ENCODE measurements at places on chromosomes 6 and 20.

DNA sequence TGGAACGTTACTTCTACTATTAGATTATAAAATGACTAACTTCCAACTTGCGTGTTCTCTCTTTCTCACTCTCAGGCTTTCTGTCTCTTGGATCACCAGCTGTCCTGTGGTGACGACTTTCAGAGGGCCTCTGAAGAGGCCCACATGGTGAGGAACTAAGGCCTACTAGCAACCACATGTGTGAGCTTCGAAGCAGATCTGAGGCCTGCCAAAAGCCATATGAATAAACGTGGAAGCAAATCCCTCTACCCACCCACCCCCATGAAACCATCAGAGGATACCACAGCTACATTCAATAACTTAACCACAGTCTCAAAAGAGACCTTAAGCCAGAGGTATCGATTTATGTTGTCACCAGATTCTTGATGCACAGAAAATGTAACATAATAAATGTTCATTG lies 13.5 kb upstream of the BMP5 start:
- DNase-seq = no peak

GRCh38 chr20:8423482-8423881 lies 291.4 kb downstream of the PLCB1 start:
- no peak for DNase-seq

DNA sequence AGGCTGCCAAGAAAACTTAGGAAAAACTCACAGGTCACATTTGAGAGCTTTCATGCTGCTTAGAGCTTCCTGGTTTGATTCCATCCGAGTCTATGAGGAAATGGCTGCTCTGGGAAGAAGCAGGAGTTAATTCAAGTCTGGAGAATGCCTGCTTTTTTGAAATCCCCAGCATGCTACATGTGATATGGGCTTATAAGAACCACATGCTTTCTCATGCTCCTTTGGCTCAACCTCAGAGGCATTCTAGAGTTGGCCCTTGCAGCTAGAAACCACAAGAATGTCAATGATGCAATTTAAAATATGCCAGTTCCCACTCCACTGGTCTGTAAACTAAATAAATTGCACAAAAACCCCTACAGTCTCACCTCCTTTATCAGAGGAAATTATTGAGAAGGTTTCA lies 142.9 kb upstream of the OLIG3 start:
- DNase-seq = peak; percentile 99

- no peak for DNase-seq
Measured at GRCh38 chr6:91243436-91243835, 656.6 kb upstream of the MAP3K7 start.

- no peak for DNase-seq
Measured at GRCh38 chr6:56799989-56800388, 154.9 kb upstream of the BEND6 start.

DNA sequence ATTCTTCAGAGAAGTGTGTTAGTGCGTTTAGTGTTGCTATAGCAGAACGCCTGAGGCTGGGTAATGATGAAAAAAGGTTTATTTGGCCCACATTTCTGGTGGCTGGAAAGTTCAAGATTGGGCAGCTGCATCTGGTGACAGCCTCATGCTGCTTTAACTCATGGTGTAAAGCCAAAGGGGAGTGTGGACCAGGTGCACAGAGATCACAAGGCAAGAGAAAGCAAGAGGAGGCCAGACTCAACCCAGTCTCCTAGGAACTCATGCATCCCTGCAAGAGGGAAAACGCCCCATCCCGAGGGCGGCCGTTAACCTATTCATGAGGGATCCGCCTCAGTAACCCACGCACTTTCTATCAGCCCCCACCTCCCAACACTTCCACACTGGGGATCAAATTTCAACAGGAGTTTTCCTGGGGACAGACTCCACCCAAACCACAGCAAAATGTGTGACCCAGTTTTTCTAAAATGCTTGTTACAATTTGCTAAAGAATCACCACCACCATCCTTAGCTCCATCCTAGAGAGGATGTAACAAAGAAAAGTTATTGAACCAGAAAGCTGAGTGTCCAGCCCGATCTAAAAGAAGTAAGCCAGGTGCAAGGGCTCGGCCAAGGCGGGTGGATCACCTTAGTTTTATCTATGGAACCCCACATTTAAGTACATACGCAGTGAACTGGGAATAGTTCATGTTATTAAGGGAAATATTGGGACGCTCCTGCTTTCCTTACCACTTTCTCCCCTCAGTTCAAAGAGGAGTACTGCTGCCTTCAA lies 164.8 kb downstream of the QKI start:
- no peak for DNase-seq

GRCh38 chr6:12595161-12595811 lies 121.3 kb upstream of the PHACTR1 start:
- peak; percentile 52 for DNase-seq

- DNase-seq = no peak
Measured at GRCh38 chr6:116298973-116299372, 19.2 kb upstream of the TSPYL1 start.

- DNase-seq = peak; percentile 60
Measured at GRCh38 chr20:54350415-54350814, 125.0 kb upstream of the DOK5 start.

DNA sequence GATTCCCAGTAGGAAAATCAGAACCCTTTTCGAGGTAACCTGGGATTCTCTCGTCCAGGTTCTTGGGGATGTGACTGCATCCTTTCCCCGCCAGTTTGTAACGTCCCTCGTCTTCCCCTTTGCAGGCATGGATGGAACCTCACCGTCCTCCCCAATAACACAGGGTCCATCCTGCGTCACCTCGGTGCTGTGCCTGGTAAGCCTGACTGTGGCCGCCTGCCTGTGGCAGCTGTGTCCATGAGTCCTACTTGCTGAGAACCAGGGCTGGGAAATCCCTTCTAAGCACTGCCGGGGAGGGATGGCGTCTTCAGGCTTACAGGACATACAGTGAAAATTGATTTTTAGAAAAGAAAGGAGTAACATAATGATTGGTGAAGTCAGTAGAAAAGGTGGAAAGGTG lies 155.6 kb downstream of the DTNBP1 start:
- DNase-seq = no peak

GRCh38 chr6:161266513-161267230 lies 7.2 kb downstream of the AGPAT4 start:
- DNase-seq = no peak

- DNase-seq = no peak
Measured at GRCh38 chr6:2232445-2232844, 13.0 kb downstream of the GMDS start.

- DNase-seq = no peak
Measured at GRCh38 chr20:10023911-10024310, 10.9 kb upstream of the ANKEF1 start.

- DNase-seq = peak; percentile 23
Measured at GRCh38 chr20:37521061-37521771, at the start of gene NNAT. Gene NNAT (plus strand): TSS chr20:37521250. CDS start chr20:37521332, 82 bp downstream.

- no peak for DNase-seq
Measured at GRCh38 chr6:135286962-135287538, 105.9 kb downstream of the MYB start.

GRCh38 chr6:43774776-43775534 lies 4.9 kb downstream of the VEGFA start:
- DNase-seq = peak; percentile 70

DNA sequence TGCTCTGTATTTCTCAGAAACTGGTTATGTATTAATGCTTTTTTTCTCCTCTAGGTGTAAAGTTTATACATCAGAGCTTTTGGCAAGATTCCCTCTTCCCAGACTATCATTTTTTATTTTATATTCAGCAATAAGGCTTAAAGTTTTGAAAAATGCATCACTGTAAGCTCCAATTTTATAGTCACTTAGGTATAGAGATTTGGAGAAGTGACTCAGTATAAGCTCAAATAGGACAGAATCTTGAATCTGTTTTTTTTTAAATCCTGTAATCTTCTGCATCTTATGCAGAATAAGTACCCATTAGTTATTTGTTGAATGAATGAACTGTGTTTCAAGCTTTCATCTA lies 1.0 kb downstream of the NCOA7 start:
- no peak for DNase-seq

DNA sequence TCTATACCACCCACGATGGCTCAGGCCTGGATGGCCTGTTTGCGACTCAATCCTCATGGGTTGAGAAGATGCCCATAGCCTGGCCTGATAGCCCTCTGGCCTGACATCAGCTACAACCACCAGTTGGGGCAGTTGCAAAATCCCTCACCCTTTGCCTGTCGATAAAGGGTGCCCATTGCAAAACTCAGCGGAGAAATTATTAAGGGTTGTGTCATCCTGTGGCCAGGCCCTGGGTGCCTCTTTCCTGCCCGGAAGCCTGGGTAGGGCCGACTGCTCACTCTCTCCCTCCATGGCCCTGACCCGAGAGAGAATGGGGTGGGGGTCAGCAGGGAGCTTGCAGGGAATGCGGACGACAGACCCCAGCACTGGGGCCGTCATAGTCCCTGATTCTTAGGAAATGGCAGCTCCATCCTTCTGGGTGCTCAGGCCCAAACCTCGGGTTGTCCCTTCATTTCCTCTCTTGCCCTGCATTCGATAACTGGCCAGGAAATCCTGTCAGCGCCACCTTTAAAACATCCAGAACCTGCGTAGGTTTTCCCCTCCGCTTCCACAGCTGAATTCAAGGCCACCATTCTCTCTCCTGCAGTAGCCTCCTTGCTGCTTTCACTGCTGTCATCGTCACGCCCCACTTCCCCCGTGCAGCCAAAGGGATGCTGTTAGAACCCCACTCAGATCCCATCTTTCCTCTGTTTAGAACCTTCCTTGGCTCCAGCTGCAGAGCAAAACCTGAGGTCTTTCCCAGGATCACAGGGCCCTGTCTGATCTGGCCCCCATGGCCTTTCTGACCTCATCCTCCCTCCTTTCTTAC lies 31.1 kb downstream of the CEBPB start:
- peak; percentile 59 for DNase-seq

DNA sequence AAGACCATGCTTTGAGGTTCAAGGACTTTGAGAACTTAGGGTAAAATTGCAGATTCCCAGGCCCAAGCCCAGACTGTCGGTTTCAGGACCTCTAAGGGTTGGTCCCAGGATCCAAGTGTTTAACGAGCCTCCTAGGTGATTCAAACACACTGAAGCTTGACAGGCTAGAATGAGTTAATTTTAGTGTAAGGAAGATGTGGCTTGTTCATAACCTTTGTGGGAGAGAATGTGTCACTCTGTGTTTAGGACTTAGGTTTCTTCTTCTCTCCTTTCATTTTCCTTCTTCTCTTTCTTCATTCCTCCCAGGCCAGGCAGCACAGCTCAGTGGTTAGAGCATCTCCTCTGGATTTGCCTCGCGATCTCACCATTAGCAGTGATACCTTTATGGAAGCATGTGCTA lies 104.8 kb upstream of the KCNG1 start:
- DNase-seq = peak; percentile 17

GRCh38 chr6:152136449-152136825 lies 329.0 kb downstream of the ESR1 start:
- peak; percentile 21 for DNase-seq

DNA sequence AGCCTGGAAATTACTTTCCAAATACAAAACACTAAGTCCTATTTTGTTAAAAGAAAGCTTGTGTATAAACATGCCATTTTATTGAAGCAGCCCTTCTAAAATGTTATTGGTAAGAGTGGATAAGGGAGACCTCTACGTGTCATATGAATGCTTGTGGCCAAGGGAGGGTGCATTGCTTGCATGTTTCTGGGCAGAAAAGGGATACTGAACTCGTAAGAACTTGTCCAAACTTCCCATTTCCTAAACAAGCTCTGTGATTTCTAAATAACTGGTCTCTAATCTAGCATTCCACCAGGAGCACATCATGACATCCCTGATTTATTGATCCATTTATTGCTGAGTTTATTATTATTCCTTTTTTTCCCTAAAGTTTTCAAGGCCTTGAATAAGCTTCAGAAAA lies 474.1 kb downstream of the CD109 start:
- peak; percentile 27 for DNase-seq

DNA sequence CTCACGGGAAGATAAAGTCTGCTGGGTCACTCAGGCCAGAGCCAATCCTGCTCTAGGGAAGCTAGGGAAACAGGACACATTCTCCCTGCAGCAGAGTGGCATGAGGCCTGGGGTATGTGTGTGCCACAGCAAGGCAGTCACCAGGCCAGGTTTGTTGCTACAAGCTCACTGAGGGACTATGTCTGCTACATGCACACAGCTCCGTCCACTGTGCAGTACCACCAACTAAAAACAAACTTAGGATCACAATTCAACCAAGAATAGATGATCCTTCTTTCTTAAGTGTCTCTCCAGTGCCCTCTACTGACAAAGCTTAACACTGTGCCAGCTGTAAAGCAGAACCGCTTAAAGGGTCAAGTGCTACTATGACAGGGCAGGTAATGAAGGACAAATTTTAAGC lies 192.5 kb downstream of the PTPRK start:
- peak; percentile 42 for DNase-seq

DNA sequence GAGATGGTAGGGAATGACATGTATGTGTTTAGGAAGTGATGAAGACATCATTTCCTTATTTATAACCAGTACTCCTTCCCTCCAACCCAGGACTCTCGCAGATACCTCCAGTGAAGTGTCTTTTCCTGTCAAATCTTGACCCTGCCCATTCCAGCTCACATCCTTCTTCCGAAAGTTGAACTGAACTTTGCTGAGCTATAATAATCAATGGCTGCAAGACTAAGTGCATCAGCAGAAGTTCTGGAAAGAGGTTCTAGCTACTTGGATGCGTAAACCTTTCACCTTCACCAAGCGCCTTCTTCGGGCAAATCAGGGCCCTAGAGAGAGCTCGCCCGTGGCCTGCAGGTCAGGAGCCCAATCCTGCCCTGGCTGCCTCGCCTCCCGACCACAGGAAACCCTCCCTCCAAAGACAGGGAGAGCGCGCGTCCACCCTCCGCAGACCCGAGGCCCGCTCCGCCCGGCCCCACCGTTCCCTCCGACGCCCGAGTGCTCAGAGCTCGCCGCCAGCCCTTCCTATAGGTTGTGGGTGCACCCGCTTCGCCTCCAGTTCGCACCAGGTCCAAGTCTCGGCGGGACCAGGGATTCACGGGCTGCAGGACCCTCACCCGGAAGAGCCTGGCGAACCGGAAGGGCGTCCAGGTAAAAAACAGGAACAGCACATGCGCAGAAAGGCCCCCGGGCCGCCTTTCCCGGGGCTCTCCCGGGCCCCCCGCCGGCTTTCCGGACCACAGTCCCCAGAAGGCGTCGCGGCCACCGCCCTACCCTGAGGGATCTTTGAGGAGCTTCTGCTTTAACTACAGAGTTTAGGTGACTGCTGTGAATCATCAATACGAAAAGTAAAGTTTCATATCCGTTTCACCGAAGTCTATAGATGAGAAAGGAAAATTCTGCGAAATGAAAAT lies at the start of gene ZNF334:
Gene ZNF334, minus strand, starts transcription at position 617 of the 902 bp plus-strand sequence. CDS start 1,457 bp downstream, outside the sequence.
- DNase-seq = peak; percentile 36

- DNase-seq = no peak
Measured at GRCh38 chr6:122202576-122203137, 196.8 kb upstream of the HSF2 start.
